ENCODE measurements at places on chromosomes 3 and 15. TPM values are rescaled to one million over a fixed set of nuclear protein-coding genes. Genes with fewer than 3 reads are reported as not detected.

- DNase-seq: no peak
Measured at GRCh38 chr3:31230425-31231223, 302.1 kb upstream of the STT3B start.

GRCh38 chr15:64928626-64929220 lies 17.0 kb downstream of the ANKDD1A start:
- DNase-seq: no peak

EBLN2 gene
- total RNA-seq: 5.0 TPM

DNA sequence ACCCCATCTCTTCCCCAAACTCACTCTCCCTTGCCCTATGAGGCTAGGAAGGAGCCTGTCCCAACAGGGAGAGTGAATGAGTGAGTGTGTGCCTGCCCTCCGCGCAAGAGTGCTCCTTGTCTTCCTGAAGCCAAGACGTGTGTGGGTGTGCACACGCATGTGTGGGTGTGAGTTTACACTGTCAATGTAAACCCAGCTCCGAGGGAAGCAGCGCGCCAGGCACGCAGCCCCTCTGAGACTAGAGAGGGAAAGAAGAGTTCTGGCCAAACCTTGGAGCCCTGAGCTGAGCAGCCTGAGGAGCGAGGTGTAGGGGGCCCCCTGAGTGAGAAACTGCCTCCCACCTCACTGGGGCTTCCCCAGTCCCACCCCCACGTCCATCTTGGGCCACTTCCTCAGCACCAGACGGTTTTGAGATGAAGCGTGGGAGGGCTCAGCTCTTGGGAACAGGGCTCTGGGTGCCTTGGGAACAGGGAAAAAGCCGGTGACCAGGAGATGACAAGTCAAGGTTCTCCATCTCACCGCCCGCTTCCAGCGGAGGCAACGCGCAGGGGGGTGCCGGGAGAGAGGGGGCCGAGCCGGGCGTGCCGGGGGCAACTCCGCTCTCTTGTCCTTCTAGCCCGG lies 5.1 kb downstream of the MECOM start:
- DNase-seq: no peak

SCN5A gene
- total RNA-seq: 0.35 TPM

Measured in activated naive CD4-positive, alpha-beta T cell treated with anti-CD3 and anti-CD28 coated beads for 36 hours (primary cell).